ENCODE measurements at places on chromosomes 11 and 22.

DNA sequence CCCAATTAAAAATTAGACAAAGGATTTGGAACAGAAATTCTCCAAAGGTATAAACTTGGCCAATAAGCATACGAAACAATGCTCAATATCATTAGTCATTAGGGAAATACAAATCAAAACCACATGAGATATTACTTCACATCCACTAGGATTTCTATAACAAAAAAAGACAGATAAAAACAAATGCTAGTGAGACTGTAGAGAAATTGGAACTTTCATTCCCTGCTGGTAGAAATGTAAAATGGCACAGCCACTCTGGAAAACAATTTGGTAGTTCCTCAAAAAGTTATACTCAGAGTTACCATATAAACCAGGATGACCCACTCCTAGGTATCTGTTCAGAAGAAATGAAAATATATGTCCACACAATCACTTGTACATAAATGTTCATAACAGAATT lies 71.6 kb downstream of the RPL27A start:
- no peak for DNase-seq

- no peak for DNase-seq
Observed at GRCh38 chr11:62656796-62657429, 3.8 kb upstream of the INTS5 start.

- peak; percentile 85 for DNase-seq
Observed at GRCh38 chr22:46079861-46080821, 70.2 kb upstream of the PPARA start.

DNA sequence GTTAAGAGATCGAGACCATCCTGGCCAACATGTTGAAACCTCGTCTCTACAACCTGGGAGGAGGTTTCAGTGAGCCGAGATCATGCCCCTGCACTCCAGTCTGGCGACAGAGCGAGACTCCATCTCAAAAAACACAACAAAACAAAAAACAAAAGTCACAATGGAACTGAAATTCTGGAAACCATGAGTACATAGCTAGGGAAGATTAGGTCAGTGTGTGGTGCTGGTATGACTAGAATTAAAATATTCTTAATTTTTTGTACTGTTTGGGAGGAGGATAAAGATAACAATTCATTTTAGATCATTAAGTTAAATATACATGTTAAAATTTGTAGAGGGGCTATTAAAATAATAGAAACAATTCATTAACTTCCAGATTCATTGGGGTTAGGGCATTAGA lies 344.4 kb downstream of the TBC1D22A start:
- DNase-seq: no peak

- DNase-seq: no peak
Observed at GRCh38 chr11:113104691-113105251, 143.6 kb downstream of the NCAM1 start.

DNA sequence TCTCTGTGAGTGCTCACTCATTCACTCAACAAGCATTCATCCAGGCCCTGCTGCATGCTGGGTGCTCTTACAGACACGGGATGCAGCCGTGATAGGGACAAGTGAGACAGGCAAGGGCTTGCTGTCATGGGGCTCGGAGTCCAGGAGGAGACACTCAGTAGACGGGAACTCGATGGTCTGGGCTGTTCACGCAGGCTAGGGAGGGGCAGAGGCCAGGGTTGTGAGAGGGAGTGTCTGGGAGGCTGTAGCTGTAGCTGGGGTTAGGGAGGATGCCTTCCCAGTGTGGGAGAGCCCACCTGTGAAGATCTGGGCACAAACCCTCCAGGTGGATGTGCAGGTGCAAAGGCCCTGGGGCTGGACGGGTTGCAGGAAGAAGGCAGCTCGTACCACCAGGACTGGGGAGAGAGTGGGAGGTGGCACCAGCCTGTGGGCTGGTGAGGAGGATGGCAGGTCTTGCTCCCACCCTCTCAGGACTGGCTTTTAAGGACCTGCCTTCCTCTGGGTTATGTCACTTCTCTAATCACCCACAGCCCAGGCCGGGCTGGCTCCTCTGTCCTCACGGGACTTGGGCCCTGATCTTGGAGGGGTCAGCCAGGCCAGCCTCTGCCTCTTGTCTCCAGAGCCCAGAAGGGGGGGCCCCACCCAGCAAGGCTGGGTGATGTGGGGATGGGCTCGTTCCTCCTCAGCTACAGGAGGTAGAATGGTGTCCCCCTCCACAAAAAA lies 24.1 kb downstream of the FGF4 start:
- DNase-seq: no peak

Measured in AG20443 (cell line).